ENCODE measurements at places on chromosomes 5 and 9.

DNA sequence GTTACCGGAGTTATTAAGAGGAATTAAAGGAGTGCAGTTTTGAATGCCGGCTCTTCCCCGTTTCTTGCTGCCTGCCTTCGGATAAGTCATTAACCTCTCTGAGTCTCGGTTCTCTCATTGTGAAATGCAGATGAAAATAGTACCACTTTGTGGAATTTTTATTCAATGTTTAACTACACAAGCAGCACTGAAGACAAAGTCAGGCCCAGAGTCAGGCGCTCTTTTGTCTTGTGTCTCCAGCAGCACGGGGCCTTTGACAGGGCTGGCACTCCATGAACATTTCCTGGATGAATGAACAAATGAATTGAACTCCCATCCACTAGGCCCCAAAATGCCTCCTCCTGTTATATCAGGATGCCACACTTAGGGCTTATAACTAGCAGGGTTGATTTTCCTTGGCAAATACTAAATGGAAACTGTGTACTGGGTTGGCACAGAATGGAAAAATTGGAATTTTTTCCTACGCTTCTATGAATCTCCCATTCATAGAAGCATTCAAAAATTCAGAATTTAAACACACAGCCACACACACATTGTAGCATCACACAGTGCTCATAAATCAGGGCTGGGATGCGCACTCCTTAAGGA lies 332.8 kb downstream of the MLLT3 start:
- no peak overlapping the region for H3K27ac ChIP-seq
- H3K36me3 ChIP-seq: no peaks in the 10 kb centered on the region
- H3K27me3 ChIP-seq: no peaks in the 10 kb centered on the region
- no peak overlapping the region for H3K4me3 ChIP-seq

DNA sequence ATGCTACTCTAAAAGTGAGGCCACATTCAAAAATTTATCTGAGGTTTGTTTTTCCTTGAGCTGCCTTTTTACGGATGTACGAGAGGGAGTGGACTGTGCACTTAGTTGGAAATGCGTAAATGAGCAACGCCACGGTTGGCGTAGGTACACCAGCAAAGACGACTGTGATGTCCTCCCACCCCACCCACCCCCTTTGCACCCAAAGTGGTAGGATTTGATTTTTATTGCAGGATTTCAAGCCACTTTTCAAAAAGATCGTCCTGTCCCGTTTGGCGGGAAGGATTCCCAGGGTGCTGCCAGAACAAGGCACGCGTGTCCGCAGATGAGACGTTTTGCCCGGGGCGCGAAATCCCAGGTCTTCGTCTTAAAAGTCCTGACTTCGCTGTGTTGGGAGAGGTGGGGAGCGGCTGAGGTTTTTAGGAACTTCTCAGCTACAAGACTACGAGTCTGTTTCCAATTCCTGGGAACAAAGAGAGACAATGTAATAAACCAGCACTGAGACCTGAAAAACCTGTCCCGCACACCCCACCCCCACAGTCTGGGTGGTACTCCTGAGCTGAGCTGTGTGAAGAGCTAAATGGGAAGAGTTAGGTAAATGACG lies 1.0 kb upstream of the TLE1 start:
- H3K36me3 ChIP-seq: peaks cover 7% of the 10 kb centered on the region
- H3K4me3 ChIP-seq: peak overlapping the region; percentile 78
- H3K4me1 ChIP-seq: peaks cover 42% of the 10 kb centered on the region
- H3K27ac ChIP-seq: 0 out of 2 replicates have a peak overlapping the region, but pooled peaks have one; percentile 75

GRCh38 chr5:113125371-113125770 lies 148.8 kb downstream of the DCP2 start:
- H3K27ac ChIP-seq: no peak overlapping the region
- H3K36me3 ChIP-seq: no peaks in the 10 kb centered on the region
- no peak overlapping the region for H3K4me3 ChIP-seq
- DNase-seq: no peak
- H3K27me3 ChIP-seq: no peaks in the 10 kb centered on the region
- peaks cover 10% of the 10 kb centered on the region for H3K4me1 ChIP-seq

DNA sequence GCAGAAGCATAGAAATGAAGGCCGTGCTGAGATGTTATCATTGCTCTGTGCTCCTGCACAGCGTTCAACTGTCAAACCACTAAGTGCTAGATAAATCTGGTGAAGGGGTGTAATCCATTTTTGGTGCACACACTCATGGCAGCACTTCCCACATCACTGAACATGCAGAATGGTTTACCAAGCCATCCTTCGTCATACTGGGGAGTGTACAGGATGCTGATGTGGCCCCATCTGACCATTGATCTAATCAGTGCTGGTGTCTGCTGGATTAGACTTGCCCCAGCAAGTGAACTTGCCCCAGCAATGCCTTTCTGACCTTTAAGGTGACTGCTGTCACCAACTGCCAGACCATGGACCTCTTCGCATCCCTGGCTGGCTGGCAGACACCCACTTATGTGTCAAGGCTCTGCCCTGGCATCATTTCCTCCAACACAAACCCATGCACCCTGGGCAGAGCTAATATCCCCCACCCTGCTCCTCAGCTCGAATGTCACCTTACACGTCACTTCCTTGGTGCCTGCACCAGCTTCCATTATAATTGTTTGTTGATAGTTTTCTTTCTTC lies 4.2 kb upstream of the SEMA4D start:
- H3K4me3 ChIP-seq: no peak overlapping the region
- H3K4me1 ChIP-seq: peaks cover 26% of the 10 kb centered on the region
- no peaks in the 10 kb centered on the region for H3K36me3 ChIP-seq
- no peaks in the 10 kb centered on the region for H3K27me3 ChIP-seq

DNA sequence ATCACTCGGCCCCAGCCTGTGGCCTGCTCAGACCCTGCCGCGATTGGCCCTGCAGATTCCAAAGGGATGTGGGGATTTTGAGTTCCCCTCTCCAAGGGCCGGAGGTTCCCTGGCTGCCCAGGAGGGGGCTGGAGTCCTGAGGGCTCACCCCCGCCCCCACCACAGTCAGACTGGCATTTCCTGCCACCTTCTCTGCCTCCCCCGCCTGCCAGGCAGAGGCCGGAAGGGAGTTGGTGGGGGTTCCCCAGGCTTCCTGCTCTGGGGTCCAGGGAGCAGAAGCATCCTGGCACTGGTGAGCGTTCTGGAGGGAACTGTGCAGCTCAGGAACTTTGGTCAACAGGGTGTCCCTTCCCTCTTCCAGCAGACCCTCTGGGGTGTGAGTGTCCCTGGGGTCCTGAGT lies 70.6 kb downstream of the RXRA start:
- H3K27ac ChIP-seq: no peak overlapping the region
- no peaks in the 10 kb centered on the region for H3K4me1 ChIP-seq
- H3K36me3 ChIP-seq: no peaks in the 10 kb centered on the region
- DNase-seq: no peak
- no peaks in the 10 kb centered on the region for H3K27me3 ChIP-seq

DNA sequence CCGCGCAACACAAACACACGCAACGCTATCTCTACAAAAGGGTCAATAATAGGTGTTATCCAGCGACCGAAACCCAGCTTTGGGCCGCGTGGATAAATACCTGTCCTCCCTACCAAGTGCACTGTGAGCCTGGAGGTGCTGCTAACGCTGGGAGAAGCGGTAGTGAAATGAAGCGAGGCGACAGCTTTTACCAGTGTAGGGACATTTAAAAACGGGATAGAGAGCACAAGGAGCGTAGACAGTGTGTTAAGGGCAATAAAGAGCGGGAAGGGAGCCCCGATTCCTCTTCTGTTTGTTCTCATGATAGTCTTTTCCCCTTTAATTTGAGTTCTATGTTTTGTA lies 421 bp upstream of the DEPDC1B start:
- H3K4me1 ChIP-seq: peaks cover 14% of the 10 kb centered on the region
- H3K27ac ChIP-seq: peak overlapping the region; percentile 99
- H3K27me3 ChIP-seq: no peaks in the 10 kb centered on the region

DNA sequence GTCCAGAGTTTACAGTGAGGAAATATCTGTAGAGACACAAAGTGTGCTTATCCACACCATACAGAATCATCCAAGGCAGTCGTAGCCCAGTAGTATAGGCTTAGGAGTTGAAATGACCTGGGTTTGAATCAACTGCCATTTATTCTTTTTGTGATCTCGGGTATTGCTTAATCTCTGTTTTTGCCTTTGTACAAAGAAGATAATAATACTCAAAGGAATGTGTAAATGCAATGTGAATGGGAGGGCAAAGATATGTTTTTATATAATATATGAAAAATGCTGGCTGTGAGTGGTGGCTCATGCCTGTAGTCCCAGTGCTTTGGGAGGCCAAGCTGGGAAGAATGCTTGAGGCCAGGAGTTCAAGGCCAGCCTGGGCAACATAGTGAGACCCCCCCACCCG lies 141.1 kb downstream of the SPATA31D1 start:
- H3K27ac ChIP-seq: no peak overlapping the region
- no peak overlapping the region for H3K4me3 ChIP-seq
- no peaks in the 10 kb centered on the region for H3K4me1 ChIP-seq
- no peaks in the 10 kb centered on the region for H3K27me3 ChIP-seq

DNA sequence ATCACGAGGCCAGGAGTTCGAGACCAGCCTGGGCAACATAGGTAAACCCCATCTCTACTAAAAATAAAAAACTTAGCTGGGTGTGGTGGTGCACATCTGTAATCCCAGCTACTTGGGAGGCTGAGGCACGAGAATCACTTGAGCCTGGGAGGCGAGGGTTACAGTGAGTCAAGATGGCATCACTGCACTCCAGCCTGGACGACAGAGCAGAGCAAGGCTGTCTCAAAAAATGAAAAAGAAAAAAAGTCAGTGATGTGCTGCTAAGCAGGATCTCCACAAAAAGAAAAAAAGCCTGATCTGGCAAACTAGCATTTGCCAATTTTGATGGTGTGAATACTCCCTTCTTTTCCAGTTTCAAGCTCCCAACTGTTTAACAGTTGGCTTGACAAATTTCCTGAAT lies 21.9 kb downstream of the F2R start:
- H3K27ac ChIP-seq: no peak overlapping the region
- no peaks in the 10 kb centered on the region for H3K27me3 ChIP-seq
- H3K4me1 ChIP-seq: no peaks in the 10 kb centered on the region
- no peaks in the 10 kb centered on the region for H3K36me3 ChIP-seq

- peak; percentile 80 for DNase-seq
- H3K4me3 ChIP-seq: no peak overlapping the region
- no peaks in the 10 kb centered on the region for H3K27me3 ChIP-seq
- H3K36me3 ChIP-seq: no peaks in the 10 kb centered on the region
- no peak overlapping the region for H3K27ac ChIP-seq
- H3K4me1 ChIP-seq: 0 out of 2 replicates have a peak, but pooled peaks cover 4% of the 10 kb centered on the region
Measured at GRCh38 chr9:134983074-134983473, 65.4 kb upstream of the FCN1 start.

- no peaks in the 10 kb centered on the region for H3K36me3 ChIP-seq
- H3K27me3 ChIP-seq: no peaks in the 10 kb centered on the region
- DNase-seq: no peak
- no peak overlapping the region for H3K4me3 ChIP-seq
Measured at GRCh38 chr5:9440517-9440916, 105.4 kb downstream of the SEMA5A start.

- no peaks in the 10 kb centered on the region for H3K4me1 ChIP-seq
- no peaks in the 10 kb centered on the region for H3K36me3 ChIP-seq
- no peak overlapping the region for H3K4me3 ChIP-seq
- H3K27ac ChIP-seq: no peak overlapping the region
Measured at GRCh38 chr9:9942764-9943424, 669.9 kb downstream of the PTPRD start.

GRCh38 chr9:120583958-120584369 lies 4.0 kb upstream of the CDK5RAP2 start:
- no peaks in the 10 kb centered on the region for H3K27me3 ChIP-seq
- no peak overlapping the region for H3K4me3 ChIP-seq
- H3K36me3 ChIP-seq: no peaks in the 10 kb centered on the region
- peak; percentile 40 for DNase-seq
- no peak overlapping the region for H3K27ac ChIP-seq

- DNase-seq: peak; percentile 71
- H3K27me3 ChIP-seq: peaks cover 45% of the 10 kb centered on the region
- peak overlapping the region; percentile 45 for H3K4me3 ChIP-seq
Measured at GRCh38 chr9:83061990-83062650, 822 bp downstream of the RASEF start.

GRCh38 chr5:37034955-37035354 lies 158.4 kb downstream of the NIPBL start:
- H3K4me3 ChIP-seq: no peak overlapping the region
- no peaks in the 10 kb centered on the region for H3K27me3 ChIP-seq
- H3K27ac ChIP-seq: no peak overlapping the region
- no peak for DNase-seq
- no peaks in the 10 kb centered on the region for H3K4me1 ChIP-seq

DNA sequence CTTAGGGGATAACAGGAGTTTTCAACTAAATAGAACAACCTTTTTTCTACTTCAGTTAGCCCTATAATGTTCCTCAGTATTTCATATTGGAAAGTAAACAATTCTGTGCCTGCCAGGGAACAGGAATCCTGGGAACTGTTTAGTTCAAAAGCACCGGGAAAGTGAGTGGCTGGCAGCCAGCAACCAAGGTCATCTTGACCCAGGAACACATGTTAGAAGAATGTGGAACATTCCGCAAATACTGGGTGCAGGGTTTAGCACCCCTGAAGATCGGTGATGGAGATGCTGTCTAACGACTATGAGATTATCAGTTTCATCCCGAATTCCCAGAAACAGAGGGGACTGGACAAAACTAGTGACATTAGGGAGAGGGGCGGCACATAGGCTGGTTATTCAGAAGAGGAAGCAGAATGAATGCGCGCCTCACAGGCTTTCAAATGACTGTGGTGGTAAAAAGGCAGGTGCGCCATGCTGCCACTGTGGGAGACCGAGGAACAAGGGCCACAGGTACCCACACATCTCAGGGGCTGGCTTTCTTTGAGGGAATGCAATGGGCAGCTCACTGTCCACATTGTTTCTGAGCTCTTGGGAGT lies 51.2 kb downstream of the IPPK start:
- H3K27me3 ChIP-seq: no peaks in the 10 kb centered on the region
- H3K4me3 ChIP-seq: no peak overlapping the region

DNA sequence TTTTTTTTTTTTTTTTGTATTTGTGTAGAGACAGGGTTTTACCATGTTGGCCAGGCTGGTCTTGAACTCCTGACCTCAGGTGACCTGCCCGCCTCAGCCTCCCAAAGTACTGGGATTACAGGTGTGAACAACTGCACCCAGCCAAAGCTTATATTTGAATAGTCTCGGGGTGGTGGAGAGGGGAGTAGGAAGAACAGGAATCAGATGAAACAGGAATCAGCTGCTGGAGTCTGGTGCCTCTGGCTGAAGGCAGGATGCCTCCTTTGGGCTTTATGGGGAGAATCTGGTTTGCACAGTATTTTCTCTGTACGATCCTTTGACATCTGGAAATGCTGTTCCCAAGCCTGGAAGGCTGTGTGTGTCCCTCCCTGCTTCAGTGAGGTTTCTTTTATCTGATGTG lies 10.9 kb downstream of the C5orf52 start:
- H3K4me3 ChIP-seq: no peak overlapping the region
- no peaks in the 10 kb centered on the region for H3K36me3 ChIP-seq
- H3K27me3 ChIP-seq: no peaks in the 10 kb centered on the region
- no peak for DNase-seq

- DNase-seq: no peak
- peaks cover 19% of the 10 kb centered on the region for H3K4me1 ChIP-seq
- H3K36me3 ChIP-seq: no peaks in the 10 kb centered on the region
- H3K4me3 ChIP-seq: no peak overlapping the region
- no peak overlapping the region for H3K27ac ChIP-seq
Measured at GRCh38 chr9:77981332-77981731, 50.3 kb downstream of the GNAQ start.

GRCh38 chr5:31626156-31626555 lies 12.8 kb upstream of the PDZD2 start:
- no peaks in the 10 kb centered on the region for H3K27me3 ChIP-seq
- H3K36me3 ChIP-seq: no peaks in the 10 kb centered on the region
- no peak for DNase-seq

GRCh38 chr5:146717951-146718350 lies 160.6 kb downstream of the PPP2R2B start:
- no peaks in the 10 kb centered on the region for H3K27me3 ChIP-seq
- no peaks in the 10 kb centered on the region for H3K4me1 ChIP-seq
- no peak overlapping the region for H3K27ac ChIP-seq
- no peak for DNase-seq

All from GM23338 (cell line).